ENCODE measurements at places on chromosomes 4 and X. TPM values are rescaled to one million over a fixed set of nuclear protein-coding genes. Genes with fewer than 3 reads are reported as not detected.
A peak's percentile ranks its signal among the peaks of the same experiment; 100 is the strongest.

GRCh38 chrX:100745205-100745604, 13.3 kb upstream of the SYTL4 start:
- no peak for DNase-seq

The ZNF81 gene
- 4.8 TPM for total RNA-seq

The TAB3 gene
- 11.2 TPM for total RNA-seq

GRCh38 chr4:186942758-186943377, 219.2 kb upstream of the FAT1 start:
- no peak for DNase-seq

- DNase-seq, result peak; percentile 77
These were observed 118.2 kb upstream of the STX18 start for GRCh38 chr4:4659871-4660651.

GRCh38 chr4:21726255-21726815, 222.2 kb downstream of the KCNIP4 start:
- no peak for DNase-seq

DNA sequence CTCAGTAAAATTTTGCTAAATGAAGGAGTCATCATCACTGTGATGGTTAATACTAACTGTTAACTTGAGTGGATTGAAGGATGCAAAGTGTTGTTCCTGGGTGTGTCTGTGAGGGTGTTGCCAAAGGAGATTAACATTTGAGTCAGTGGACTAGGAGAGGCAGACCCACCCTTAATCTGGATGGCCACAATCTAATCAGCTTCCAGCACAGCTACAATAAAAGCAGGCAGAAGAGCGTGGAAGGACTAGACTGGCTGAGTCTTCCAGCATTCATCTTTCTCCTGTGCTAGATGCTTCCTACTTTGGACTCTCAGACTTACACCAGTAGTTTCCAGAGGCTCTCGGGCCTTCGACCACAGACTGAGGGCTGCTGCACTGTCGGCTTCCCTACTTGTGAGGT, 21.3 kb upstream of the WDR44 start:
- no peak for DNase-seq

- no peak for DNase-seq
These were observed 759.2 kb downstream of the DMD start for GRCh38 chrX:32451954-32452695.

GRCh38 chrX:16479206-16479869, 170.6 kb upstream of the S100G start:
- no peak for DNase-seq

The GAGE12E gene
- total RNA-seq, result not detected

DNA sequence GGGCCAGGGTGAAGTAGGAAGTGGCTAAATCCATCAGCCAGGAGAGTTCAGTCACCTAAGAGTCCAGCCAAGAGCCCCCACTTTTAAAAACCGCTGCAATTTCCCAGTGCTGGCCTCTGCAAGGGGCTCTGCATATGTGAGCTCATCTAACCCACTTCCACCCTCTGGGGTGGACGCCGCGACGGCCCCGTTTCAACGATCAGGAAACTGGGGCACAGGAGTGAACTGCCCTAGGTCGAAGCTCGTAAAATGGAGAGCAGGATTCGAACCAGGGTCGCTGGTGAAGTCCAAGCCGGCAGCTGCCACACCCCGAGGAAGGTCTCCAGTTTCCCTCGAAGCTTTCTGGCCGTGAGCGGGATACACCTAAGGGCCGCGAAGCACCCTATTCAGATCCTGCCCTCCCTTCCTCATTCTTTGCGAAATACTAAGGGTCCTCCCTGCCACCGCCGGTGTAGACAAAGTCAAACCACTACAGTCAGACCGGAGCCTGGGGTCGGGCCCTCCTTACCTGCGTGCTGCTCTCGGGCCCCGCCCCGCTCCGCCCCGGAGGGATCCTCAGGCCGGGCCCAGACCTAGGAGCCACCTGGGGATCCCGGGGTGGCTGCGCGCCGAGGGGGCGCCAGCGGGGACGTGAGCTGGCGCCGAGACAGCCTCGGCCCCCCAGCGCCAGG, 446 bp downstream of the EVC2 start:
- no peak for DNase-seq

The FAM184B gene
- total RNA-seq, result 0.07 TPM

DNA sequence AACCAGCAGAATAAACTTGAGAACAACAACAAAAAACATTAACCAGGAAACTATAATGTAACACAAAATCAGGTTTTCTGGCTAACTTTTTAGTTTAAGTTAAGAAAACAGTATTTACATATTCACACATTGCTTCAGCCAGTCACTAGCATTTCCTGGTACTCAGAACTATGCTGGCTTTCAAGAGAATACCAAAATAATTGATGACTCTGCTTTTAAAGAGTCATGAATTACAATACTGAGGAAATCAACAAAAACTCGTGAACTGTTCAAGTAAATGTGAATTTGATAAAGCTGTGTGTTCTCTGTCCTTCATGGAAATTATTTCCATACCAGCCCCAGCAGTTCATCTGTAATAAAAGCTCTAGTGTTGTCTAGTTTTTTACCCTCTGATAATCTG, 27.4 kb downstream of the PRSS12 start:
- DNase-seq, result no peak

The TCEAL6 gene
- total RNA-seq, result not detected

DNA sequence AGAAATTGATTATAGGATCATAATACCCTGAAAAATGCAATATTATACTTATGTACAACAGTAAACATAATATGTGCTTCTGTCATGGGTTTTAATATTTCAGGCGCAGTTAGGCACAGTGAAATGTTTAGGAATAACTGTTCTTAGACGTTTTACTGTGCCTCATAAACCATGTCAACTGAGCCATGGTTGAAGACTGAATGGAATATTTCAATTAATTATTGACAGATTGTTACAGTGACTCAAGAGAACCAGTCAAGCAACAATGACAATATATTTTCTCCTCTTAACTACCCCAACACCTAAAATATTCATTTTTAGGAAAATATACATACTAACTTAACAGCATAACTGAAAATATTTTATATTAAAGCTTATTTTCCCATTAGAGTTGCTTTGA, 852.7 kb upstream of the FRG1 start:
- DNase-seq, result no peak

DNA sequence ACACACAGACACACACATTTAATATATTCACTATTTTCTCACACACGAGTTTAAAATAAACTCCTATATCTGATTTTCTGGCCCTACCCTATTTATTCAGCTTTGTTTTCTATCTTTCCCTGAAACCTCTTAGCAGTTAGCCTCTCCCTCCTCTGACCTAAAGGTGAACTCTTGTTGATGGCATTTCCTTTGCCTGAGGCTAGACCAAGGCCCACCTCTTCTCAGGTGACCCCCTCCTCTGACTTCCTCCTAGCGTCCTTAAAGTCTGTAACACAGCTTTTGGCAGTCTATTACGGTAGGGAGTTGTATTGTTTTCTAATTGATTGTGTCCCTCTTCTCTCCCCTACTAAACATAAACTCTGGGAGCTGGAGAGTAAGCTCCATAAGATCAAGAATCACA, 1.7 kb upstream of the SRPX2 start:
- DNase-seq, result no peak

DNA sequence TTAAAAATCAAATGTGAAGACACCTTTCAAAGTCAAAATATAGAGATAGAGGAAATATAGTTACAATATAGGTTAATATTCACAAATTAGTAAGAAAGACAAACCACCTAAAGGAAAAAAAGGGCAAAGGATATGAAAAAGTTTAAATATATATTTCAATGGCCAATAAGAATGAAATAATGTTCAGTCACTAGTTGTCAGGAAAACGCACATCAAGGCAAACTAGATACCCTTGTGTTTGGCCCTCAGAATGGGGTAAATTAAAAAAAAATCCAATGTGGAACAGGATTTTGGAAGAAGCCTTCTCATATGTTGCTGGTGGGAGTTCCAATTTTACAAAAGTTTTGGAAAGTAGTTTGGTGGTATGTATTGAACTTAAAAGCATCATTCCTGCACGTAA, 2.4 kb downstream of the ZNF41 start:
- DNase-seq, result no peak

The ANKRD50 gene
- total RNA-seq, result 16.5 TPM

- DNase-seq, result no peak
These were observed 198.2 kb downstream of the RASL11B start for GRCh38 chr4:53060278-53060677.

The ADH1B gene
- total RNA-seq, result 1.8 TPM

The IL3RA gene
- total RNA-seq, result not detected

DNA sequence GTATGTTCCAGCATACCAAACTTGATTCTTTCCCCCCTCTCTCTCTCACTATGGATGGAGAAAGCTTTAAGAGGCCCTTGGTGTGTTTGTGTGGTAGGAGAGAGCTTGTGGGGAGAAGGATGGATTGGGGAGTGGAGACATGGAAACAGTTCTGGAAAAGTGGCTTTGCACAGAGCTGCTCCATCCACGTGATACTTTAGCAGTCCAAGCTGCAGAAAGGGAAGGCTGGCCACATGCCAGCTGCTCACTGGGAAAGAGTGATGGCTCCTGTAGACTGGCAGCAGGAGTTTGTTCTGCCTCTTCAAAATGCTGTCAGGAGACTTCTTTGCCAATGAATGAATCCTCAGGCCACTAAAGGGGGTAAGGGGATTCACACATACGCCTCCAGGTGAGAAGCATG, 21.7 kb upstream of the SEC24B start:
- DNase-seq, result no peak

The DDX53 gene
- not detected for total RNA-seq

GRCh38 chr4:87144356-87144755, 76.1 kb downstream of the KLHL8 start:
- DNase-seq, result no peak

The TMPRSS11D gene
- not detected for total RNA-seq

GRCh38 chrX:130108647-130109428, 1.5 kb downstream of the ELF4 start:
- no peak for DNase-seq

DNA sequence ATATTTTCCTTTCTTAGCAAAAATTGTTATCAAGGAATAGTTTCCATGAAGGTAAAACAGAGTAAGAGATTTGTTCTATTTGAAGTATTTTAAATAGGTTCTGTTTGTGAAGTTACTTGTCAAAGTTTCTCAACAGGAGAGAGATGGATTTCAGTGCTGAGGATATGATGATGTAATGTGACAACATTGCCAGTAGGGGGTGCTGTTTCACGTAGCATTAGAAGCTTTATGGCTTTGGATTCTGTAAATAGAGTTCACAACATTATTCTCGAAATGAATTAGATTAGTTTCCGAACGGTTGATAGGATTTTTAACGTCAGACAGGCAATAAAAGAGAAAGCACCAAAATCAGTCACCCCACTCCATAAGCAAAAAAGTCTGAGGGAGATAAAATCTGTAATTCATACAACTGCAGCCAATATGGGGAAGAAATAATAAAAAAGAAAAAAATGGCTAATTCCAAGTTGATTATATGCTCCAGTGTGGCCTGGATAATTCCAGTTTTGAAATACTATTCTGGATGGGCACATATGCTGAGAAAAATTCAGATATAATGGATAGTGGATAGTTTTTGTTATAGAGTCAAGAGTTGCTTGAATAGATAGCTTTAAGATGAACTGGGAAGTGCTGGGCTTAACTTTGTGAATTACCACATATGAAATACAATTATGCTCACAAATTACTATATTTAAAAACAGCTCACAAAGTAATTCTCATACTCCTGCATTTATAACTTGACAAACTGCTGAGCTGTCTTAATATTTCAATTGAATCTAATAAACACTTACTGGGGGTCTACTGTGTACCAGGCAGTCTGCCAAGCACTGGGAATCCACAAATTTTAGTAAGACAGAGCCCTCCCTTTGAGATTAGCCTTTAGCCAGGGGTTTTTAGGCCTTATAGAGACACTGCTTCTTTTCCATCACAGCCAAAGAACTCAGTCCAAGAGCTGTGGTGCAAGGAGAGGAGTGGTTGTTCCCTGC, 109.1 kb downstream of the GPAT3 start:
- peak; percentile 57 for DNase-seq

Measured in HCT116 (cell line).